ENCODE measurements at places on chromosomes 6 and 20.

DNA sequence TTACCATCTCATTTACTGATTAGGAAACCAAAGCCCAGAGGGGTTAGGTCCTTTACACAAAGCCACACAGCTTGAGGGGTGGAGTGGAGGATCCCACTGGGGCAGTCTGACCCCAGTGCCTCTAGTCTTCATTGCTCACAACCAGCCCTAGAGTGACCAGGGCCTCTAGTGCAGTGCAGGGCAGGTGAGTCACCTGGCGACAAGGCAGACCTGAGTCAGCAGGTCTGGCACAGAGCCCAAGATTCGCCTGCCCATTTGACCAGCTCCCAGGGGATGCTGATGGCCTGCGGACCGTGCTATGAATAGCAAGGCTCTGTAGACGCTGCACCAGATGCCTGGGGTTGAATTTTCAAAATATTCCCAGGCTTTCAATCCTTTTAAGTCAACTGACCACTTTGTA lies 29.9 kb downstream of the CDH26 start:
- DNase-seq, result no peak

- no peak for DNase-seq
Observed at GRCh38 chr20:32189123-32189410, 18.5 kb downstream of the PLAGL2 start.

GRCh38 chr6:118968416-118968815 lies 33.5 kb upstream of the MCM9 start:
- DNase-seq, result no peak

DNA sequence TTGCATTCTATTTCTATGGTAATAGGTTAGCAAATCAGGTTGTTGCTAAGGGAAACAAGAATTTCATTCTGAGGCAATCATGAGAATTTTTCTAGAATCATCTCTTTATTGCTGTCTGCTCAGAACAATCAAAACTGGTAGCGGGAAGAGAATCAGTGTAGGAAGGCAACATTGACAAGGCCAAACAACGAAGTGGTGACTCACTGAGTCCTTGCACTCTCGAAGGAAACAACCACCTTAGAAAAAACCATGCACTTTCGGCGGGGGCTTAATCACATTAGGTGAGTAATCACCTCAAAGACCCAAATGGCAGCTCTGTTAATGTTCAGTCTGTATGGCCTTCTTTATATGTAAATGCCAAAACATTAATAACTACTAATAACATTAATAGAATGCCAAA lies 78.8 kb upstream of the MAP7 start:
- DNase-seq, result no peak

GRCh38 chr6:4157506-4157905 lies 22.1 kb upstream of the ECI2 start:
- no peak for DNase-seq

DNA sequence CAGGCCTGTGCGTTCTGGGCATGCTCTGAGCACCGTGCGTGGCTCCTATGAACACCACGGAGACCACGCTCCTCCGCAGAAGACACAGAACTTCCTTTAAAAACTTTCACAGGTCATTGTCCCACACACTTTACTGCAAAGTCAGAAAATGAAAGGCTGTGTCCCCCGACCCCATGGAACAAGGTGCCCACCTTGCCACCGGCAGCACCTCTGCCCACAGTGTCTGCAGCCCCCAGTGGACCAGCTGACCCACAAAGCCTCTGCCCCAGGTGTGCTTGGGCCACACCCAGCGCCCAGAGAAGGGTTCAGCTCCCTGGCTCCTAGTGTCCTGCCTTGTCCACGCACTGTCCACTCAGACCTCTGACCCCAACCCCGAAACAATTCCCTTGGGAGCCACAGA lies 8.7 kb downstream of the TAF4 start:
- no peak for DNase-seq

- DNase-seq, result no peak
Observed at GRCh38 chr6:69825904-69826303, 29.1 kb upstream of the LMBRD1 start.

GRCh38 chr6:55835220-55835619 lies 40.2 kb downstream of the BMP5 start:
- no peak for DNase-seq

DNA sequence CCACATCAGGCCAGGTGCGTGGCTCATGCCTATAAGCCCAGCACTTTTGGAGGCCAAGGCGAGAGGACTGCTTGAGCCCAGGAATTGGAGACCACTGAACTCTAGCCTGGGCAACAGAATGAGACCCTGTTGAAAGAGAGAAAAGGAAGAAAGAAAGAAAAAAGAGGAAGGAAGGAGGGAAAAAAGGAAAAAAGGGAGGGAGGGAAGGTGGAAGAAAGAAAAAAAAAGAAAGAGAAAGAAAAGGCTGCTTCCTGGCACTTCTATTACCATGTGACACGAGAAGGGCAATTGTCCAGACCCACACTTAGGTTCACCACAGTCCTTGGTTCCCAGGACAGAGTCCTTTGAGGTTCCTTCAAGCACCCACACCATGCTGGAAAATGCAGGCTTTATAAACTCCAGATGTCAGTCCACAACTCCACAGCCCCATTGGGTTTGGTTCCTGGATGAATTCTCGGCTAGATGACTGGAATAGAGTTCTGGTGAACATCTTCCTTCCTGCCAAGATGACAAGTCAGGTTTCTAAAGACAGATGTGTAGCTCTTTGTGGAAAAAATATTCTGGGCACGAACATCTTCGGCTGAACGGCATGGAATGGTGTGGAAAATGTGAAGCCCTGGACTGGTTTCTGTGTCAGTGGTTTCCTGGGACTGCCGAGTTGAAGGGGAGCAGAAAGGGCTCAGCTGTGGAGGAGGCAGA lies 32.5 kb downstream of the NT5E start:
- no peak for DNase-seq

DNA sequence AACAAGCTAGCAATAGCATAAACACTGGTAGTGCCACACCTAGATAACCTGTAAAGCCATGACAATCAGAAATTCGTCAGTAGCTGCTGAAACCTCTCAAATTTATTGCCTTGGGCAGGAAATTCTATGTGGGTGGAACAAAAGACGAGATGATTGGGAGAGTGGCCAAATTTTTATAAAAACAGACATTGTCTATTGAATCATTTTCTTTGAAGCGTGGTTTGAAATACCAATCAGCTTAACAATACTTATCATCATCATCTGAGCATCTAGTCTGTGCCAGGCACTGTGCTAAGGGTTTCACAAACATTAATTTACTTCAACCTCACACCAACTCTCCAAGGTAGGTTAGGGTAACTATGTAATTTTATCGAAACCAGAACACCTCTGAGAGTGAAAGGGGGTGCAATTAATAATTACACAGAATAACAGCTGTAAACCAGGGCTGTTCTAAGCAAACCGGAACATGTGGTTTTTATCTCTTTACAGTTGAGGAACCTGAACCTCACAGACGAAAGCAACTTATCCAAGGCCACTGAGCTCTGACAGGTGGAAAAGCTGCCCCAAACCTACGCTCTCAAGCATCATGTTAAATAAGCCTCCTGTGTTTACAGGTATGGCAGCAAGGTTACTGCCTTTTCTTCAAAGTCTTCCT lies 43.4 kb downstream of the NHSL1 start:
- no peak for DNase-seq

DNA sequence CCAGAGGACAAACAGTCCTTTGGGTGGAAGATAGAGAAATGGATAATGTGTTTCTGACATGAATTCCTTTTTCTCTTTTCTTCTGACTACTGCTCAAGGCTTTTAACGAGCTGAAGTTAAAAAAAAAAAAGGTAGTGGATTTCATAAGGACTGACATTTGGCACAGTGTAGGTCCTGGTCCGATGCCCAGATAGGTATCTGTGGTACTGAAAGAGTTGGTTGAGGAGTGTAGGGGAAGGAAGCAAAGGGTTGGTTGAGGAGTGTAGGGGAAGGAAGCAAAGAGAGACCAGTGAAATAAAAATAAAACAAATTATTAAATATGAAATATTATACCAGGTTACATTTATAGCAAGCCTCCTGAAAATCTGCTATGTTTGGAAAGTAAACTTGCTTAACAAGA lies 11.8 kb downstream of the UTRN start:
- DNase-seq, result no peak

DNA sequence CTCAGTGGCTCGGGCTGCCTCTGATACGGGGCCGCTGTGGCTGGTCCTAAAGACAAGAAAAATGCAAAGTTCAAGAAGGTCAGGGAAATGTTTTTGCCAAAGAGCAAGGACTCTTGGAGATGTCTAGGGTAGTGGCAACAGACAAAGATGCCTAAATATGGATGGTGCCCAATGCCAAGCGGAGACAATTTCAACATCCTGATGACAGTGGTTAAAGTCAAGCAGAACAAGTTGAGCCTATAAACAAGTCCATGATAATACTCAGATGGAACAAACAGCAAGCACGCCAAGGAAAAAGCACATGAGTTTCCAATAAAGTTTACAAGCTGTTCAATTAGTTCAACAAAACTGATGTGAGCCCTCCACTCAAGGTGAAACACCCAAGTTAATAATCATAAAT lies 51.1 kb downstream of the SLC22A1 start:
- DNase-seq, result no peak

DNA sequence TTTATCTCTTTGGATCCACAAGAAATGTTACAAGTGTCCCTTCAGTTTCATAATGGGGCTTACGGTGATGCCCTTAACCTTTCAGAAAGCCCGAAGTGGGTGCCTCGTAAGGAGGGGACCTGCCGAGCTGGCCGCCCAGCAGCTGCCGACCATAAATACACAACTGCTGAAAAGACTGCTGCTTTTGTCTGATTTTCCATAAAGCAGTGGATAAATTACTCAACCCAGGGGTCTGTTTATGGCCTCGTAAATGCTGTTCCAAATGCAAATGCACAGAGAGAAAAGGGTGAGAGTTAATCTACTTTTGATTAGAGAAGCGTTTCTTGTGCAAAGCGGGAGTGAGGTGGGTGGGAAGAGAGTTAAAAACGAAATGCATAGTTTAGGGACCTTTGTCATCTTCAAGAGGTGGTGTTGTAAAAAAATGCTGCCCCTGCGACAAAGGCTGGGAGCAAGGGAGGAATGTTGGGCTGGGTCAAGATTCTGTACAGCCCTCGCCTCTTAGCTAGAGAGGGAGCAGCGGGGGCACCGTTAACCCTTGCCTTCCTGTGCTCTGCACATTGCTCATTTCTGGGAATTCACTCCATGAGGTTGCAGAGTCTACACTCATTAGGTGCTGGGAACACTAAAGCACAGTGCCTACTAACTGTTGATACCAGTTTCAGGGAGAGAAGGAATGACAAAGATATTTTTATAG lies 112.0 kb upstream of the MTHFD1L start:
- DNase-seq, result no peak

DNA sequence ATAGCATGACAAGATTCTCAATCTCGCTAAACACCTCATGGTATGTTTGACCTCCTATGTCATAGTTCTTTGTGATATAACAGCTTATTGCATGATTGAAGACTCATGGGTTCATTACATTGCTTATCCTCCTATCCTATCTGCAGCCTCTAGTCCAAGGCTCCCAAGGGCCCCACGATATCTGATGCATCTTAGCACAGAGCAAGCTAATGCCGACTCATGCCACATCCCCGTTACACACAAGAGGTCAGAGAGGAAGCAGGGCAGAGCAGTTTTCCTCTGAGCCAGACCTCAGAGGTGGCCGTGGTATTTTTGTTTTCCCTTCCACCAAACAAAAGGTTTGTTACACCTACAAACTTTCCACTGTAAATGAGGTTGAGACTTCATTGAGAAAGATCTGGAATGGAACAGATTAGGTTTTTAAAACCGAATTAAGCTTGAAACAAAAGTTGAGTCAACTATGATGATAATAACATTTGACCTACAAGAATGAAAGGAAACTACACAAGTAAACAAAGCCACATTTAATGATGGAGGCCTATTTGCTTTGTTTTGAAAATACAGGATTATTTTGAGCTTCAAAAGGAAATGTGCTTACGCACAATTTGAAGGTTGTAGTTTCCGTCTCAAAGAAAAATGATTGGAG lies 133.9 kb upstream of the MYLIP start:
- DNase-seq, result no peak

DNA sequence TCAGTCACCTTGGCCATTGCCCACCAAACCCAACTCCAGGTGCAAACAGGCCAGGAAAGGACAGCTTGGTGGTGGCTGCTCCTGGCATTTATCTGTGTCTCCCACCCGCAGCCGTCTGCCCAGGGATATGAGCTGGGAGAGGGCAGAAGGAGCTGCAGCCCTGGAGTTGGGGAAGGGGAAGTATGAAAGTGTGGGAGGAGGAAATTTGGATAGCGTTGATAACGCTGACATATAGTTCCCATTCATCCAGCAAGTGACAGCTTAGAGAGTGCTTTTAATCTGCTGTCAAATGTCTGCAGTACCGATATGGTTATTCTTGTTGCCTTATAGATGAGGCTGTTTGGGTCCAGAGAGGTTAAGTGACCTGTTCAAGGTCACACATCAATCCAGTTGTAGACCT lies 741 bp downstream of the KCNK16 start:
- no peak for DNase-seq

Data from stimulated activated CD8-positive, alpha-beta memory T cell treated with anti-CD3 and anti-CD28 coated beads, Interleukin-12 subunit alpha, Interleukin-12 subunit beta, amount 100 ng/mL, for 4 hours (primary cell).